HAP-1 (cell line): ENCODE measurements at places on chromosomes 6 and 20.

- DNase-seq: no peak
Observed at GRCh38 chr6:158042245-158042798, 60.7 kb downstream of the SYNJ2 start.

DNA sequence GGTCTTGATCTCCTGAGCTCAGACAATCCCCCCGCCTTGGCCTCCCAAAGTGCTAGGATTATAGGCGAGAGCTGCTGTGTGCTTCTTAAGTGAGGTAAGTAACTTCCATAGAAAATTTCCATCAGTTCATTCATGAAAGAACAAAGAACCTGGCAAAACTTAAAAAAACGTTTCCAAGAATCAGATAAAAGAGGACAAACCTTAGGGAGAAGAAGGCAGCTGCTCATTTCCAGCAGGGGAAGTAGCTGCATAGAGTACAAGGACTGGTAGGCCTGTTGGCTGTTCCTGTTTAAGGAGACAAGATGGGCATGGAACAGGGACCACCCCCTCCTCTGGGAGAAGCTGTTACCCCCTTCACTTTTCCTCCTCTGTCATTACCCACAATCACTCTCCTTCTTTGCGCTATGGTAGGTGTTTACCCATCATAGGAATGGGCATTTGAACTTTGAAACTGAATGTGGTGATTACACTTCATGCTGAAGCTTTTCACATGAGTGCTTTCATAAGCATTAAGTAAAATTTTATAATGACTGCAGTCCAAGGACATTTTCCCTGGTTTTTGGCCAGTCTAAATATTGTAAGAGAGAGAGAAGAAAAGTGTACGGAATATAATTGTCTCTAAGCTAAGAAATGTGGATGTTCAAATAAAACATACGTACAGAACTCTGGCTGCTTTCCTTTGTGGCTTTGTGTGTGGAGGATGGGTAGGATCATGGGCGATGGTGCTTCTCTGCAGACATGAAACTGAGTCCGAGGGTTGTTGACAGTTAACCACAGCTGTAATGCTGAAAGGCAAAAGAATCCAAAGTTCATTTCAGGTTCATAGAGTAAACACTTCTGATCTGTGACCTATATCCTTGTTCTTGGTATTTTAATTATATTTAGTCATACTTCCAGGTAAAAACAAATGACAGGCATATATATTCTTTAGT, 56.4 kb downstream of the CCN2 start:
- no peak for DNase-seq

- DNase-seq: no peak
Observed at GRCh38 chr6:70303034-70303525, at the start of gene COL9A1. Gene COL9A1, minus strand, starts transcription at chr6:70303084. Its CDS starts 160 bp downstream, at chr6:70302924.

DNA sequence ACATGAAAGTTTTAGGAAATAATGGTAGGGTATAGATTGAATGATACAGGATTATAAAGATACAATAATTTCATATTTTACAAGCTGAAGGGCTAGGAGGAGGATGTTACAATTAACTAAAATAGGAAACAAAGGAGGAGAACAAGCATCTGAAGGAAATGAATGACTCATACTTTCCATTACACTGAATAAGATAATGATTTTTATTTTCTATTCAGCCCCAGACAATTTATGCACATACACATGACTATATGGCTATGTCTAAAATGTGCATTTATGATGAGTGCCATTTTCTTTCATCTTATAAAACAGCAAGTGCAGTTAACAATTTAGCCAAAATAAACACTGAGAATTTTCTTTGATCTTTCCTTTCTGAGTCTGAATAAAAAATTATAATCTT, 994.6 kb upstream of the ADGRB3 start:
- no peak for DNase-seq

DNA sequence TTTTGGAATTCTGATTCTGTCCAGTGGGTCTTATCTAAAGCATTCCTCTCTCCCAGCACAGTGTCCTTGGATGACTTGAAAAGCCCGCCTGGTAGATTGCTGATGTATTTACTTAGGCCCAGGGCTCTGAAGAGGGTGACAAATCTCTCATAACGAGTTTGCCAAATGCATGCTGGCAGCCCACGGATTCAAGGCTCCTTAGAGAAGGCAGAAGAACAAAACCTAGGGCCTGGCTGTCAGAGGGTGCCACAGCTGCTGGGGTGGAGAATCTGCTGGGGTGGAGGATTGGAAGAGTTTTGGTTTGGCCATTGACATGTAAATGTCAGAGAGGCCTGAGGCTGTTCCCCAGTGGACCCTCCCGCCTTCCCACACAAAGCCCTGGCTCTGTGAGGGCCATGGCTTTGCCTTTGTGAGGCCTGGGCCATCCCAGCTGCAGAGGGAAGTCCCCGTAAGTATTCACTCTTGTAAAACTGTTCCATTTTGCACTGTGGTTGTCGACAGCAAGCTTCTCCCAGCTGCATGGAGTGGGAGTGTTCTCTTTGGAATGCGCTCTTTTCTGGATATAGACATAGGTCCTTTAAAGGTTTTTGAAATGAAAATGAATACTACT, 50.3 kb downstream of the ANKRD6 start:
- peak; percentile 95 for DNase-seq

DNA sequence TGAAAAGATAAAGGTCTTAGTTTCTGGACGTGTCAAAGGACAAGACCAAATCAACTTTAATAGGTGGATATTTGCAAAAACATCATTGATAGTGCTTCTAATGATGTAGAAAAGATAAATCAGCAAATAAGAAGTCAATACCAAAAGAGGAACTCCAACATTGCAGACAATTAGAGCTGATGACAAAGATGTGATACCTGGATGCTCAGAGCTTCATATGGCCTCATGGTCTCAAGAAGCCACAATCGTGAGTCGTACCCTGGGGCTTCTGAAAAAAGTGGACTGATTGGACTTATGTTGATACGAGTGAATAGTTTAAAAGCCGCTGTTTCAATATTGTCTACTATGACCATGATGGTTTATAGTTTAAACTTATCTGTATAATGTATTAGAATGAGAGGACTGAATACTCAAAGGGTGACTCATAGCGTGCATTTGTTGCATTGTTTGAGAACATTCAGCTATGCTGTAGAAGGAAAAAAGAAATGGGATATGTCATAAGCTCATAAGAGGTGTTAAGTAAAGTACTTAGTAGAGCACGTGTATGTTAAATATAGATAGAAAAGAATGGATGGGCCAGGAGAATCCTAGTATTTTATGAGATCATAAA, 54.6 kb upstream of the RIPOR2 start:
- DNase-seq: no peak
